Stimulated activated CD4-positive, alpha-beta T cell treated with anti-CD3 and anti-CD28 coated beads, Interleukin-1b, Interleukin-23, amount 100 ng/mL, for 4 hours (primary cell): ENCODE measurements at places on chromosomes 7 and 10.

DNA sequence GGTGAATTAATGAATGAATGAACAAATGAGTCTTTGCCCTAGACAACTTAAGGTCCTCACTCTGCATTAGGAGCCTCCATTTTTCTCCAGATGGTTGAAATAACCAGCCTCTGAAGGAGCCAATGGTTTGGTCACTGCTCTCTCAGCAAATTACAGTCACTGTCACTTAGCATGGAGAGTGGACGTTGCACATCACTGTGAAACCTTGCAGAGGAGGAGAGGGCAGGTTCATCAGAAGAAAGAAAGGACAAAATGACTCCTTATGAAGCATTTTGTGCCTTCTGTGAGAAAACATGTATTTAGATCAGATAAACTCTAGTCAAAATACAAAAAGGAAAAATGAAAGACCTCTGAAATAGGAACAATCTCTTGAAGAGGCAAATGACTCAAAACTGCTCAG is 6.6 kb upstream of the ATP6V0A4 start:
- DNase-seq, result no peak

DNA sequence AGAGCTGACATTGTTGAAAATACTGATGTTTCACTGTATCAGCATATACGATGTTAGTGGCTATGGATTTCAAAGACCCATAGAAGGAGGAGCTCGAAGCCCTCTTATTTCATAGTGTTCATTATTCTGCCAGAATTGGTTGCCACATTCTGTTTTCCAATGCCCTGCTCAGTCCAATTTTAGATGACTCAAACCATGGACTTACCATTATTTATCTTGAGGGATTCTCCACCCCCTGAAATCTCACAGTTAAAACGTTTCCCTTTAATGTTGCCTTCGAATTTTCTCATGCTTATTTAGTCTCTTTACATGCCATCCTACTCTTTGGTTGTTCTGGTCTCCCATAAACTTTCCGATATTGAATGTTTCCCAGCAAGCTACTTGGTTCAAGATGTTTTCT is 264.5 kb downstream of the HDAC9 start:
- DNase-seq, result no peak

DNA sequence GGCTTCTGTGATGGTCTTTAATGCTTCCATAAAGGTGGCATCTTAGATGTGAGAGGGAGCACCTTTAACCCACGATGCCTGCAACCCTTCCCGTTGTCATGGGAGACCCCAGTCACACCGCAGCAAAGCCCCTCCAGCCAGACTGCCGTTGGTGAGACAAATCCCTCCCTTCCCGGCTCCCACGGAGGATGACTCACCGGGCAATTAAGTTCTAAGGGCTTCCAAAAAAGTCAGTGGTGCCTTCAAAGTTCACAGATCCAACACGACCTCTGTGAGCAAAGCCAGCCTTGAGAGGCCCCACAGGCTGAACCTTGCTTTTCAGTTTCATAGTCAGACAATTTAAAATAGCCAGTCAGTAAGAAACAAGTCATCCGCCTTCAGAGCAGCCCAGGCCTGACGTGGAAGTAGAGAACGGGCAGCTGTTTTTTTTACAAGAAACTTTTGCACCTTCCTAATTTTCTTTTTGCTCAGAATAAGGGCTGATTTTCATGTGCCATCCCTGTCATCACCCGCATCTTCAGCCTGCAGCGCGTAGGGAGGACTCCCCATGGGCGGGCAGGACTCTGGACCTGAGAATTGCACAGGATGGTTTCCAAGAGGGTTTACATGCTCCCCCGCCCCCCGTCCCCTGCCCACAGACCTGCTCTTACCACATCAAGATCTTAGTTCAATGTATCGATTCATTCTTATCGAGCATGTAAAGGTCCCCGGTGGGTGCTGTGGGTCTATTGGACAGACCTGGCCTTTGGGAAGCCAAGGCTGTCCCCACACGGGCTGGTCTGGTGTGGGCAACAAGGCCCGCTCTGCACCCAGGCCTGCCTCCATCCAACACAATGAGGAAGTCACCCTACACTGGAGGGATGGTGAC is 333.9 kb downstream of the DNAJB6 start:
- no peak for DNase-seq

- no peak for DNase-seq
Measured at GRCh38 chr7:44971902-44972441, 6.8 kb downstream of the MYO1G start.

DNA sequence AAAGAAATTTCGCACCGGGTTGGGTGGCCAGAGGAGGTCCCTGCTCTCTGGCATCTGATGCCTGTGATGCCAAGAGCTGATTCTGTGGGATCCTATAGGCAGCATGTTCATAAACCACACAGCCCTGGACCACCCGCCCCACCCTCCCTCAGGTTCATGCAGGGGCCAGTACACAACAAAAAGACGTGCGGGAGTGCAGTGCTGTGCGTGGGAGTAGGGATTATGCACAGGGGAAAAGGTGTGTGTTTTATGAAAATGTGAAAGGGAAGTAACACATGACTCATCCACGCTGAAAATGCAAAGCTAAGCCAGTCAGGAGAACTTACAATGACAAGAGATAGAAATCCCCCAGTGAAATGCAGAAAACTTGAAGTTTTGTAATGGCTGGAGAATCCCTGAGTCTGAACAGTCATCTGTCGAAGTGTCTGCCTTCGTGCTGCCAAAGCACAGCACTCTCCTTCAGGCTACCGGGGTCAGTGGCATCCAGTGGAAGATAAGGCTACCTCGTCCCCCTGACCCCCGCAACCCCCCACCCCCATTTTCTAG is 1.1 kb downstream of the KIAA1217 start:
- DNase-seq, result no peak

- no peak for DNase-seq
Measured at GRCh38 chr10:75971402-75972211, 540.2 kb downstream of the LRMDA start.

- no peak for DNase-seq
Measured at GRCh38 chr10:48497780-48498770, 106.8 kb downstream of the ARHGAP22 start.

- DNase-seq, result no peak
Measured at GRCh38 chr10:100723770-100724530, 21.4 kb upstream of the PAX2 start.

- DNase-seq, result no peak
Measured at GRCh38 chr7:2037808-2038522, 194.8 kb downstream of the MAD1L1 start.

DNA sequence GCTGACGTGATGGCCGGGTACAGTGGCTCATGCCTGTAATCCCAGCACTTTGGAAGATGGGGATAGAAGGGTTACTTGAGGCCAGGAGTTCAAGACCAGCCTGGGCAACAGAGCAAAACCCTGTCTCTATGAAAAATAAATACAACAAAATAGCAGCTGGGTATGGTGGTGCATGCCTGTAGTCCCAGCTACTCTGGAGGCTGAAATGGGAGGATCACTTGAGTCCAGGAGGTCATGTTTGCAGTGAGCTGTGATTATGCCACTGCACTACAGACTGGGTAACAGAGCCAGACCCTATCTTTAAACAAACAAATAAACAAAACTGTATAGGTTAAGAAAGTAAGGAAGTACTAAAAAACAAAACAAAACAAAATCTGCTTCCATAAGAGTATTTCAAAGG is 6.2 kb upstream of the CUL2 start:
- DNase-seq, result no peak

DNA sequence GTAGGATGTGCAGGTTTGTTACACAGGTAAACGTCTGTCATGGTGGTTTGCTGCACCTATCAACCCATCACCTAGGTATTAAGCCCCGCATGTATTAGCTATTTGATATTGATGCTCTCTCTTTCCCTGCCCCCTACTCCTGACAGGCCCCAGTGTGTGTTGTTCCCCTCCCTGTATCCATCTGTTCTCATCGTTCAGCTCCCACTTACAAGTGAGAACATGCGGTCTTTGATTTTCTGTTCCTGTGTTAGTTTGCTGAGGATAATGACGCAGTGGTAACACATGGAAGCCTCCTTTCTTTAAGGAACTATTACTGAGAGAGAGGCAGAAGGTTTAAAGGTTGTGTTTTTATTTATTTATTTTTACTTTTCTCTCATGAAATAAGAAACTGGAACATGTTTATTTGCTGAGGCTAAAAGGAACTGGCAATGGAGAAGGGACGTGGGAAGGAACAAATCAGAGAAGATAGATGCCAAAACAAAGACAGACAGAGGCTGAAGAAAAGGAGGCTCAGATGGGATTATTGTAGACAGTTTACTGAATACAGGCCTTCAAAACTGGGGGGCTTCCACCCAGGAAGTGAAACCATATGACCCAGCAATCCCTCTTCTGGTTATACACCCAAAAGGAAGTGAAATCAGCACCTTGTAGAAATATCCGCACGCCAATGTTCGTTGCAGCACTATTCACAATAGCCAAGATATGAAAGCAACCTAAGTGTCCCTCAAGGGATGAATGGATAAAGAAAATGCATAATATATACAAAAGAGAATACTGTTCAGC is 556.3 kb downstream of the GRM8 start:
- no peak for DNase-seq

- peak; percentile 40 for DNase-seq
Measured at GRCh38 chr7:142557971-142558582, 191.2 kb upstream of the PRSS1 start.

DNA sequence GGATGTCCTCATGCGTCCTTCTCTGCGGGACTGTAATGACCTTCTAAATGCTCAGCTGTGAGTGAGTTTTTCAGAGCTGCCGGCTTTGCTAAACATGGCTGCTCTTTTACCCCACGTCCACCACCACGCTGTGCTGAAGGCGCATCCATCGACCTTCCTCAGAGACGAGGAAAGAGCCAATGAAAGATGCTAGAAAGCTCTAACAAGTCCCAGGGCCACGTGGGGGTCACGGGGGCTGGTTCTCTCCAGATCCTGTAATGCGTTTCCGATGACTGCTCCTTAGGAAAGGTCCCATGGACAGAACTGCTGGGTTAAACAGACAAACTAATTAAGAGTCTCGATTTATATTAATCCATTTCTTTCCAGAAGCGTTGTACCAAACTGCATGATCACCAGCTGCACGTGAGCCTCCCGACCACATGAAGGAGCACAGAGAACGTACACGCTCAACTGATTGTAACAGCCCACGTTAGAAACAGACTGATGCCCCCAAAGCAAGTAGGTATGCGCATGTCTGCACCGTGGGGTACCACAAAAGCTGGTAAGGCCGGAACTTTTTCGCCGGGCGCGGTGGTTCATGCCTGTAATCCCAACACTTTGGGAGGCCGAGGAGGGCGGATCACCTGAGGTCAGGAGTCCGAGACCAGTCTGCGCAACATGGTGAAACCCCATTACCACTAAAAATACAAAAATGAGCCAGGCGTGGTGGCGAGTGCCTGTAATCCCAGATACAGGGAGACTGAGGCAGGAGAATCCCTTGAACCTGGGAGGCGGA is 109.6 kb downstream of the TCERG1L start:
- DNase-seq, result no peak

GRCh38 chr10:125334545-125334944 is 174.2 kb upstream of the CTBP2 start:
- no peak for DNase-seq

GRCh38 chr7:99339595-99339994 is 13.9 kb downstream of the ARPC1A start:
- no peak for DNase-seq

GRCh38 chr10:80506836-80507487 is 30.7 kb upstream of the SH2D4B start:
- DNase-seq, result no peak

DNA sequence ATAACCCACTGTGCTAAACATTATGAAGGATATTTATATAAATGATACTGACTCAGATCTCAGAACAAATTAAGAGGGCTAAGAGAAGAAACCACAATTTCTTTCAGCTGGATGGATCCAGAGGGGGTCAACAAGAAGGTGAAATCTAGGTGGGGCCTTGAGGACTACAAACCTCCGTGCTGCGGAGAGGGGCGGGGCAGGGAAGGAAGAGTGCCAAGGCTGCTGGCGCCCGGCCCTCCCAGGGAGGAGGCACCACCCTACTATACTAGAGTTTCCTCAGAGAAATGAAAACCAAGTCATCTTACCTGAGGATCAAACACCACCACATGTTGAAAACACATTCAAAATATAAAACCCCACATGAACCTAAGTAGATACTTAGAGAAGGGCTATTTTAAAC is 29.3 kb upstream of the CRYGN start:
- DNase-seq, result no peak

DNA sequence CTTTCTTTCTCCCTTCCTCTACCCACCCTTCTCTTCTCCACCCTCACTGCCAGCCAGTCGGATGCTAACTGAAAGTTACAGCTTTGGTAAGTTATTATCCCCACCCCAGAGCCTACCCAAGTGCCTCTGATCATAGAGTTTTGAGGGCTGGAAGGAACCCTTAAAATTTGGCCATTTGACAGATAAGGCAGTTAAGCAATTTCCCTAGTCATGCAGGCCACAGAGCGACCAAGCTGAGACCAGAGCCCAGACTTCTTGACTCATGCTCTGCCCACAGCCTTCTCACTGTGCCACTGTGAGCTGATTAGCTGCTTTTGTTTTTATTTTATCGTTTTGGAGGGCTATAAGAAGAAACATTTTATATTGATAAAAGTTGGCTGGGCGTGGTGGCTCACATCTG is 17.2 kb downstream of the SAP25 start:
- no peak for DNase-seq

DNA sequence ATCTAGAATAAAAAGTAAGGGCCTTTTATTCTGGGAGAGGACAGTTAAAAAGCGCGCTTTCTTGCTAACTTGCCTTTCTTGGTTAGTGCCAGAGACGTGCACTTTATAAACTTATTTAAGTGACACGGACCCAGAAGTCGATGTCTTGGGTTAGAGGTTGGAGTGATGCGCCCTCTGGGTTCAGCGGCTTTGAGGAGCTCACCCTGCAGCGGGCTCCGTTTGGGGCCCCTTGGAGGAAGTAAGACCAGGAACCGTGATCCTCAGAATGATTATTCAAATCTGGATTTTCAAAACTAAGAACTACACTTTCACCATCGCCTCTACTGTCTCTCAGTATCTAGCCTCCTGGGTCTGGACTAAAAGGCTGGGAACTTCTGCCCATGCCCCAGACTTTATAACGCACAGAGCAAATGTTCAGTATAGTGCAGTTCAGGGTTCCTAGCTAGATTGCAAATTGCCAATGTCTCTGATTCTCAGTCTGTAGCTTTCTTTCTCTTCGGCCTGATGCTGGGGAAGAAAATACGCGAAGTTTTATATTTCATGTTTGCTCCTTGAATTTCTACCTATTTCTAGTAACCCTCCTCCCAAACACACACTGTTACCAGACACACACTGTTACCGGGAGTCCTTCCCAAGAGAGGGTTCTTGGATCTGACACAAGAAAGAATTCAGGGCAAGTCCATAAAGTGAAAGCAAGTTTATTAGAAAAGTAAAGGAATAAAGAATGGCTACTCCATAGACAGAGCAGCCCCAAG is 18.6 kb upstream of the SMO start:
- DNase-seq, result no peak

GRCh38 chr7:78080811-78081210 is 282.2 kb downstream of the PHTF2 start:
- DNase-seq, result no peak
